ENCODE measurements at places on chromosomes 2 and 18. TPM values are rescaled to one million over a fixed set of nuclear protein-coding genes. Genes with fewer than 3 reads are reported as not detected.

RAX gene
- not detected for total RNA-seq

CLHC1 gene
- 15.5 TPM for total RNA-seq

C2orf66 gene
- total RNA-seq, result 0.53 TPM

TUBA3E gene
- total RNA-seq, result not detected

STPG4 gene
- total RNA-seq, result 0.95 TPM

ANO7 gene
- total RNA-seq, result 0.21 TPM

NAT8 gene
- not detected for total RNA-seq

DYNAP gene
- not detected for total RNA-seq

SETBP1 gene
- 12.5 TPM for total RNA-seq

NPPC gene
- total RNA-seq, result not detected

MAB21L4 gene
- not detected for total RNA-seq

PKDCC gene
- not detected for total RNA-seq

RESP18 gene
- total RNA-seq, result not detected

KCNE4 gene
- total RNA-seq, result not detected

RFTN2 gene
- total RNA-seq, result 0.64 TPM

DOK6 gene
- not detected for total RNA-seq

IL1RL1 gene
- 4.9 TPM for total RNA-seq

AKAIN1 gene
- not detected for total RNA-seq

OTOF gene
- not detected for total RNA-seq

NMUR1 gene
- total RNA-seq, result 0.72 TPM

TMEM163 gene
- total RNA-seq, result 0.71 TPM

PROKR1 gene
- total RNA-seq, result not detected

ABCG8 gene
- not detected for total RNA-seq

REEP1 gene
- 0.27 TPM for total RNA-seq

LDLRAD4 gene
- total RNA-seq, result 33.4 TPM

SPAST gene
- 20.3 TPM for total RNA-seq

CFAP221 gene
- total RNA-seq, result not detected

EML6 gene
- 0.40 TPM for total RNA-seq
